ENCODE measurements at places on chromosomes 16 and 17.
A peak's percentile ranks its signal among the peaks of the same experiment; 100 is the strongest.

DNA sequence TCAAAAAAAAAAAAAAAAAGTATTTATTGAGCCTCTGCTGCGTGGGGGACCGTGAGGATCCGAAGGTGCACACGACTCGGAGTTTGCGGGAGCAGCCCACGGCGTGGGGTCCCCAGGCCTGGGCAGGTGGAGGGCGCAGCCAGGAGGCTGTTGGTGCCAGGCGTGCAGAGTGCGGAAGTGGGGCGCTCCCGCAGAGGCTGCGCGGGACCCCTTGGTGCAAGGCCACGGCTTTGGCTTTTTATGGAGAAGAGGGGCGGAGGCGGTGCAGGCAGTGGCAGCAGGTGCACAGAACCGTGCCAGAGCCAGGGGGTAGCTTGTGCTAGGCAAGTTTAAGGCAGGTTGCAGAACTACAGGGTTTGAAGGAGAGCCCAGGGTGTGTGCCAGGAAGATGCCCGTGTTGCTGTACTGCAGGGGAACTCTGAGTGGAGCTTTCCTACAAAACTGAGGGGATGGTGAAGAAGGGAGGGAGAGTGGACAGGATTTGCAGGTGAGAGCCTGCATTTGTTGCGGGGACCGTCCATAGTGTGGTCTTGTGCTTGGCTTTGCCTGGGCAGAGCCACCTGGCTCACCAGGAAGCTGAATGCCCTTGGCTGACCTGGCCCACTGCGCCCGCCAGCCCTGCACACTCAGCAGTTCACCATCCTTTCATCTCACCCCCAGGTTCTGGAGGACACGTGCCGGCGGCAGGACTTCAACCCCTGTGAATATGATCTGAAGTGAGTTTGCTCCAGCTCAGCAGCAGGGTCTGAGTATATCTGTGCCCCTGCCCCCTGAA is 1.3 kb downstream of the ASPSCR1 start:
- peak; percentile 50 for DNase-seq

DNA sequence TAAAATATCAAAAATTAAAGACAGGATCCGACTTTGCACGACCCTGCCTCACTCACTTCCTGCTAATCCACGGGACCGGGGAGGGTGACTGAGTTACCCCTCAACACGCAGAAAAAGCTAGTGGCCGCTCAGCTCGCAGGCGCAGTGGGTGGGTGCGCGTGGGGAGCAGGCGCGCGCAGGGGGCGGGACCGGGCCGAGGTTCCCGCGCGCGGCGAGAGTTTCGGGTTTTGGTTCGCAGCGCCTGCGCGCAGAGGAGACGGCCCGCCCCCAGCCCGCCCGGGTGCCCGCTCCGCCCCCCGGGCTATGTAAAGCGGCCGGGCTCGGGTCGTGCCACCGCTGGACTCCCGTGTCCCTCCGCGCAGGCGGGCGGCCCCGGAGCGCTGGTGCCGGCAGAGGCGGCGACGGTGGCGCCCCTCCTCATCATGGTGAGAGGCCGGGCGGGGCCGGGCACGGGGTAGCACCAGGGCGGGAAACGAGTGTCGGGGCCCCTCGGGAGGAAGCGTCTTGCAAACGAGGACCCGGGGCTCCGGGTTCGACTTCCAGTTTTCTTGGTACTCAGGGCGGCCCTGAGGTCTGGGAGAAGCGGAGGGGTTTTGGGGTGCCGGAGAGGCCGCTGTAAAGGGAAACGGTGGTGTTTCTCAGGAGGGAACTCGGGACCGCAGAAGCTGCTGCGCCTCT is at the start of gene CNP:
Gene CNP, plus strand, starts transcription at position 333 of the 678 bp plus-strand sequence. Its CDS starts 90 bp downstream, at position 423.
- peak; percentile 95 for DNase-seq

DNA sequence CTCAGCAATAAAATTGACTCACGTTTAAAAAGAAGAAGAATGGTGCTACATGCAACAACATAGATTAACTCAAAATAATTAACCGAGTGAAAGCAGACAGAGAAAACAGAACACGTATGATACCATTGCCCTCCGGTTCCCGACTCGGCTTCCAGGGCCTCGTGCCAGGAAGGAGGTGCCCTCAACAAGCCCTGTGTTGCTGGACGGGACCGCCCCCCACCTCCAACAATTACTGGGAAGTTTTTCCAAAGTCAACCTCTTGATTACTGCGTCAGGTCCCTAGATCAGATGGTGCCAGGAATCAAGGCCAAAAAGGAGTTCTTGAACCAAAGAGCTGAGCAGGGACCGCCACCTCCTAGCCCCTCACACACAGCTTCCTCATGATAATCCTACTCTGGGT is 20.4 kb downstream of the DNAH17 start:
- no peak for DNase-seq

GRCh38 chr17:47846716-47847340 is 4.1 kb downstream of the SP6 start:
- DNase-seq, result no peak

DNA sequence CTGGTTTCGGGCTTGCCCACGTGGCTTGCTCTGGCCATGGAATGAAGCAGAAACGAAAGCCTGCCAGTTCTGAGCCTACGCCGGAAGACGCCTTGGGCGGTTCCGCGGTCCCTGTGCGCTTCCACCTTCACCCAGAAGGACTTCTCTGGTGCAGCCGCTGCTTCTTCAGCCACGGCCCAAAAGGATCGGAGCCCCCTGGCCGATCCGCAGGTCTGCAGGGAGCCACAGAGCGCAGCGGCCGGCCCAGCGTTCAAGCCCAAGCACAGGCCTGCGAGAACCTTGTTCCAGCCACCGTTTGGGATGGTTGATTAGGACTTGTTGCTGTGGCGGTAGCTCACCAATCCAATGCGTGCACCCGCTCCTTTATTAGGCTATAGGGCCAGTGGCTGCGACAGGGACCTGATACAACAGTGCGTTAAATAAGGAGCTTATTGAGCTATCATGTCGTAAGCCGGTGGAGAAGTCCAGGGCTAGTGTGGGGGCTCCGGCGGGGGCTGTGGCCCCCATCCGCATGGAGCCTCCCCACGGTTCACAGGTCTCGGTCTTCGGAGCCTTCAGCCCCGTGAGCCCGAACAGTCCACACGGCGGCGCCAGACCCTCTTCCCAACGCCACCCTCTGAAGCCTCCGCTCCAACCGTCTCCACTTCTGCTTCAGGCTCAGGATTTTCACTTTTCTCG is 10.2 kb upstream of the MPP2 start:
- DNase-seq, result peak; percentile 65

- DNase-seq, result peak; percentile 81
Observed at GRCh38 chr16:89031715-89032659, 55.0 kb upstream of the CBFA2T3 start.

DNA sequence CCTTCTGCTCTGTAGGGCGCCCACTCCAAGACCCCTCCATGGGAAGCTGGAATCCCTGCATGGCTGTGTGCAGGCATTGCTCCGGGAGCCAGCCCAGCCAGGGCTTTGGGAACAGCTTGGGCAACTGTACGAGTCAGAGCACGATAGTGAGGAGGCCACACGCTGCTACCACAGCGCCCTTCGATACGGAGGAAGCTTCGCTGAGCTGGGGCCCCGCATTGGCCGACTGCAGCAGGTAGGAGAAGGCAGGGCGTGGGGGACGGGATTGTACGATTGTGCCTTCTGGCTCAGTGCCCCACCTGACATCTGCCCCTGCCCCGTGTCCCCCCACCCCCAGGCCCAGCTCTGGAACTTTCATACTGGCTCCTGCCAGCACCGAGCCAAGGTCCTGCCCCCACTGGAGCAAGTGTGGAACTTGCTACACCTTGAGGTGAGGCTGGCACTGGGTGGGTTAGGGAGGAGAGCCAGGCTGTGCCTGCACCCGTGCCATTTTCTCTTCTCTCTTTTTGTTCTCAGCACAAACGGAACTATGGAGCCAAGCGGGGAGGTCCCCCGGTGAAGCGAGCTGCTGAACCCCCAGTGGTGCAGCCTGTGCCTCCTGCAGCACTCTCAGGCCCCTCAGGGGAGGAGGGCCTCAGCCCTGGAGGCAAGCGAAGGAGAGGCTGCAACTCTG is 8.7 kb upstream of the TMEM88 start:
- peak; percentile 44 for DNase-seq

DNA sequence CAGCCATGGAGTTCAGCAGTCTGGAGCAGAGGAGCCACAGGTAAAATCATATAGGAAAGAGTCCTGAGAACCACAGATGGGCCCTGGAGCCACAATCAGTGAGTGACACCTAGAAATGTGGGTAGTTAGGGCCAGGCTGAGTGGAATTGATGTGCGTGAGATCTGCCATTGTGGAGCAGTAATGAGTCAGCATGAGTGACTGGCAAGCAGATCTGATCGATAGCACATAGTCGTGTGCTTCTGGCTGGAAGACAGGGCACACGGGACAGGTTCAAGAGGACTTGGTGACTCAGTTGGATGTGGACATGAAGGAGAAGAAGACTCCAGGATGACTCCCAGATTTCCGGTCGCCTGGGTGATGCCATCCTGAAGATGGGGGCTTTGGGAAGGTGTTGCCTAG is 12.3 kb downstream of the ADORA2B start:
- no peak for DNase-seq

GRCh38 chr17:48992444-48992843 is 4.7 kb upstream of the IGF2BP1 start:
- DNase-seq, result no peak

DNA sequence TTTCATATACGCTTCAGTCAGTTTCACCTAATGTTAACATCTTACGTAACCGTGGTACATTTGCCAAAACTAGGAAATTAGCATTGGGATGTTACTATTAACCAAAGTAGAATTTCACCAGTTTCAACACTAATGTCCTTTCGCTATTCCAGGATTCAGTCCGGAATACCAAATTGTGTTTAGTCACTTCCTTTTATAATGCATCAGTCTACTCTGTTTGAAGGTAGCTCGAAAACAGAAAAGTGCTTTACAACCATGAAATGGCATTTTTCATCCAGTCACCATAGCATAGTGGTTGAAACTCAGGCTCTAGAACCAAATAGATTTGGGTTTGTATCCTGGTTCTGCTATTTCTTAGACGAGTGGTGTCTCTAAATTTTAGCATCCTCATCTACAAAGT is 29.4 kb downstream of the AP2B1 start:
- DNase-seq, result no peak

DNA sequence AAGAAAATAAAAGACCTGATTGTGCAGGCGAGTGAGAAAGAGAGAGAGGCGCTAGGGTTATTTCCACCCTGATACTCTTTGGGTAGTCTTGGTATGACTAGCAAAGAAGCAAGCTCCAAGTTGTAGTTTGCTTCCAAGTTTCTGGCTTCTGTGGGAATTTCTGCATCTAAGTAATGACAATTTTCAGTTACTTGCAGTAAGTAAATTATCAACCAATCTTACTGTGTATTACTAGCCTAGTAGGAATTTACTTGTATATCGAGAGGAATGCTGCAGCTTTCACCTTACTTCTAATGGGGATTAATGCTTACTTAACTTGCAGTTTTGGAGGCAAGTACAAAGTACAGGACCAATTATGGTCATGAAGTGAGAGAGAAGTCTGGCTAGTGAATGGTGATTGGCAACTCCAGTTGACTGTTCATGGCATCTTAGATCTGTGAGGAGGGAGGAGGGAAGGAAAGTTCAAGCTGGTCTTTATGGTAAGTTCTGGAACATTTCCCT is 31.9 kb downstream of the TENT4B start:
- no peak for DNase-seq

DNA sequence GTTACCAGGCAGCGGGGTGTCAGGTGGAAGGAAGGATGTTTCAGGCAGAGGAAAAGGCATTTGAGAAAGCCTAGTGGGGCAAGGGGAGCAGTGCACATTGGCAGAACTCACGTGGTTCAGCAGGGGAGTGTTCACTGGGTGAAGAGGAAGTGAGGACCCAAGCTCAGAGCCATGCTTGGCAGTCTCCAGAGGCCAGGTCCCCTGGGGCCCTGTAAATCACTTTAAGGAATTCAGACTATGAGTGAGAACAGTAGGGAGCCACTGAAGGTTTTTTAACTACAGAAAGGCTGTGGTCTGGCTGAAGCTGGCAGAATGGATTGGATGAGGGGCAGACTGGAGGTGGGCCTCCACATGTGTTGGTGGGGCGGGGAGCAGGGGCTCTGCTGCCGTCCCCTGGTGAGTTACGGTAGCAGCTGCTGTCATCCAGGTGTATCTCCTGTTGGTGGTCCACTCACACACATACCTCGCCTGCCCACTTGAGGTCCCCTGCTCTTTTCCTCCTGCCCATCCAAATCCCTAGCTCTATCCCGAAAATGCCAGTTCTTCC is 5.1 kb downstream of the CLEC16A start:
- DNase-seq, result no peak

GRCh38 chr17:76386966-76387765 is 2.8 kb downstream of the SPHK1 start:
- DNase-seq, result no peak

DNA sequence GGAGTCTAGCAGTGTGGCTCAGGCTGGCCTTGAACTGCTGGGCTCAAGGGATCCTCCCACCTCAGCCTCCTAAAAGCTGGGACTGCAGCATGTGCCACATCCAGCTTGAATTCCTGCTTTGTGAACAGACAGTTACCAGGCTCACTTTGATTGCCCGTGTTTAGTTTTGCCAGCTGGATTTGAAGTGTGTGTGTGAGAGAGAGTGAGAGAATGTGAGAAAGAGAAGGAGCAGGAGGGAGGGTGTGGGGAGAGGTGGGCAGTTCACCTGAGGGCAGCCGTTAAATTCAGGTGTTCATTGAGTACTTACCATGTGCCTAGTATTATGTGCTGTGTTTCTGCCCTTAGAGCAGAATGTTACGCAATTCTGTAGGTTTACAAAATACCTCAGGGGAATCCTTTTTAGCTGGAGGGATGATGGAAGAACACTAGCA is 4.7 kb downstream of the DUSP14 start:
- DNase-seq, result no peak
